ENCODE measurements at places on chromosomes 7 and 10.
A peak's percentile ranks its signal among the peaks of the same experiment; 100 is the strongest.

- no peak for DNase-seq
Observed at GRCh38 chr7:30989824-30990672, 26.3 kb downstream of the GHRHR start.

- no peak for DNase-seq
Observed at GRCh38 chr10:18566177-18566576, 85.2 kb downstream of the NSUN6 start.

- DNase-seq, result no peak
Observed at GRCh38 chr10:19825700-19826099, 9.5 kb downstream of the PLXDC2 start.

GRCh38 chr7:2637505-2638223 lies 5.9 kb downstream of the TTYH3 start:
- no peak for DNase-seq

DNA sequence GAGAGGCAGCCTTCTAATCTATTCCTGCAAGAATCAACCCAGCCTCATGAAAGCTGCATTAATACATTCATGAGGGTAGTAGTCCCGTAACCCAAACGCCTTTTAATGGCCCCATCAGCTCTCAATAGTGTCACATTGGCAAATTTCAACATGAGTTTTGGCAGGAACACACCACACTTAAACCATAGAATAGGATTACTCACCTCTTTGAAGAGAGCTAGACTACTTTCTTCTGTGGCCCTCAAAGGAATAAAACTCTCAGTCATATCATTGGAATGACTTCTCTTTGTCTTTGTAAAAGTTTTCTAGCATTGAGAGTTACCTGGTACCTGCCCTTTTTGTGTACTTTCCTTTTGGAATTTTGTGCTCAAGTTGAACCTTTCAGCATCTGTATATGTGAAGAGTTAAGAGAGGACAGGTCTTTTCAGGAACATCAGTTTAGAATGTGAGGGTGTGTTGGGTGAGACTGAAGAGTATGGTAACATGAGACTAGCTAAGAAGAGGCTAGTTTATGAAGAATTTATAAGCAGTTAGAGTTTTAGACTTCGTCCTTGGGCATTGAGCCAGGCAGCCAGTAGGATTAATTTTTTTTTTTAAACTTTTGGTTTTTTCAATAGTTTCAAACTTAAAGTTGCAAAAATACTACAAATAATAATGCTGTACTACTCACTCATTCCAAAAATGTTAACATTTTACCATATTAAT lies 92.6 kb downstream of the MLLT10 start:
- DNase-seq, result peak; percentile 67

DNA sequence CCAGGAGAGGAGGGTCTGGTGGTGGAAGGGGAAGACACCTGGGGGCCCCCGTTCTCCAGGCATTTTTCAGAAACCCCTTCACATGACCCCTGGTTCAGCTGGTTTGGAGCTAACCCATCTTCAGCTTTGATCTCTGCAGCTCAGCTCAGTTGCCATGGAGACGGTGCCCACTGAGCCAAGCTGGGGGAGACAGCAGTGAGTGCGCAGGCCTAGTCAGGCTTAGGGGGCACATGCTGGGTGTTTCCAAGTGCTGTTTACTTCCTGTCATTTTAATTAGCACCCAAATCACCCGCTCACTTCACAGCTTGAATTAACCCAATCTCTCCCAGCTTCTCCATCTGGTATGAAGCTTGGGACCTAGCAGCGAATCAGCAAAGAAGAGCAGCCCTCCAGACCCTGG lies 9.0 kb downstream of the SPOCK2 start:
- DNase-seq, result no peak

DNA sequence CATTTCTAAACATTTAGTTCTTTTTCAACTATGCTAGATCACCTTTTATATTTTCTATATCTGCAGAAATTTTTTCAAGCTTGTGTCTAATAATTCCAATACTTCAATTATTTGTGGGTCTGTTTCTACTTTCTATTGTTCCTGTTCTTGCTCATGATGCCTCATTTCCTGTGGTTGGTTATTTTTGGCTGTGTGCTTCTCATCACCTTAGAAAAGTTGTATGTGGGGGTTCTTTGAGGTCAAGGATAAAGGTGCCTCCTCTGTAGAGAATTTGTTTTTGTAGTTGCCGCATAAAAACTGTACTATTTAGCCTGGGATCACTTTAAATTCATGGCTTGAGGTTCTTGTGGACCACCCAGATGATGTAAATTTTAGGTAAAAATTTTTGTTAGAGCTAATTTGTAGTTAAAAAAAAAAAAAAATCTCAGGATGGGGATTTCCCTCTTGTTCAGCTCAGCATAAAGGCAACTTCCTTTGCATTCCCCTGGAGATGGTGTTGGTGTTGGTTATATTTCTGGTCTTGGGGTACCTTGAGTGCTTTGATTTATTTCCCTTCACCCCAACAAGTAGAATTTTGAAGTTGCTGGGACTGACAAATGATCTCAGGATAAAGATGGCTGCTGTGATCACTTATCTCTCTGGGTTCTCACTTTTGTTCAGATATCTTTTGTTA lies 27.0 kb upstream of the JAZF1 start:
- peak; percentile 74 for DNase-seq

GRCh38 chr10:44242826-44243225 lies 142.1 kb downstream of the CXCL12 start:
- DNase-seq, result no peak

- no peak for DNase-seq
Observed at GRCh38 chr10:79319115-79319771, 28.0 kb upstream of the PPIF start.

GRCh38 chr7:114889646-114890285 lies 32.1 kb upstream of the MDFIC start:
- peak; percentile 91 for DNase-seq

DNA sequence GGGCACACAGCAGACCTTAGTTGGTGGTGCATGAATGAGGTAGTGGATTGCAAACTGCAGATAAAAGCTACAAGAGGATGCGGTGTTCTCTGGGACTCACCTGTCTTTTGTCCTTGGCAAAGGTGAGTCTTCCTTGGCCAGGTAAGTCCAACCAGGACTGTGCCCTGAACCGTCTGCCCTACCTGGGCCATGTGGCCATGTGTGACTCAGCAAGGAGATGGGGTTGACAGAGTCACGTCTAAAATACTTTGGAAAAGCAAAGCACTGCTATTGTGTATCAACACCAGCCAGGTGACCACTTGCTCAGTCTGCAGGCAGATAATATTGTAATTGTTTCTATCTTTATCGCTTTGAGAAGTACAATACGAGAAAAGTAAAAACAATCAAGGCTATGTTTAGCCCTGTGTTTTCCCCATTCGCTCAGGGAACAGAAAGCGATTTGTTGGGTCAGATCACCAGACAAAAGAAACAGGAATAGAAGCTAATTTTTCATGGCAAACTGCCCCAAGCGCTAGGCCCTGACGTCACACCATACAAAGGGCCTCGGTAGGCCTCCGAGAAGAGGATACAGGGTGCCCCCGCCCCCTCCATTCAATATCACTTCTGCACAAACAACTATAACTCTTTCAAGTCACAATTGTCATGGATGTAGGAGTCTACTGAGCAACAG lies 57.3 kb downstream of the FAM53B start:
- no peak for DNase-seq

DNA sequence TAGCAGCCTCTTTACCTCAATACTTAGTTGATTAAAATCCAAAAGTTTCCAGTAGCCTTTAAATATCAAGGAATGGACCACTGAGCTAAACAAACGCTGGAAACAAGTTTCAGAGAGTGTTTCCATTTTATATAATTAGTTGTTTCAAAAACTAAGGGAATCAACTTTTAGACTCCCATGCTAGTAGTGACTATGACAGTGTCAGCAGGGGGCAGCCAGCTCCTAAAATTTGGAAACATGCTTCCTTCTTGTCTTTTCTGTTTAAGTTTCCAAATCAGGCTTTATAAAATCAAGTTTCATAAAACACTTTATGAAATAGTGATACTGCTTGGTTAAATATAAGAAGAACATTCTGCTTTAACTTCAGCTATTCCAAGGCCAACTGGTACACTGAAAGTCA lies 138.2 kb upstream of the TMEM229A start:
- peak; percentile 6 for DNase-seq

- DNase-seq, result no peak
Observed at GRCh38 chr10:27440478-27440877, 63.6 kb upstream of the RAB18 start.

DNA sequence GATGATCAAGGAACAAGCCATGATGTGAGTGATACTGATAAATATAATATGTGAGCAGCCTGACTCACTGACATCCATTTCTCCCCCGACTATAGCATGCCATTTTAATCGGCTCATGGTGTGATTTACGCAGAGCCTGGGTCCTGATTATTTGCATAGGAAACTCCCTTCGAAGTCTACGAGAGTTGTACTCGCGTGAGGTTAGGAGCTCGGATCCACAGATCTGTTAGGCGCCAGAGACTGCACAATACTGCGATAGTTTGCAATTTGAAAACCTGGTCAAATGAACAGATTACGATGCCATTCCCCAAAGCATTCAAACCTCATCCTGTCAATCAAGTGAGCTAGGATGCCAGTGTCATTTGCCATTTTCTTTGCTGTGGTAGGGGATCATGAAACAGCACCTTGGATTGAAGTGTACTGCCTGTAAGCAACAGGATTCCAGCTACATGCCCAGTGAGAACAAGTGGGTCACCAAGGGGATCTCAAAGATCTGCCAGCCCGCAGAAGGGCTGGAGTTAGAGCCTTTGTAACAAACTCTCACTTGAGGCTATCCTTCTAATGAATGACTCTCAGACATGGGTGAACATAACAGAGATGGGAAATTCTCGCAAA lies 158.3 kb downstream of the FRMD4A start:
- no peak for DNase-seq

DNA sequence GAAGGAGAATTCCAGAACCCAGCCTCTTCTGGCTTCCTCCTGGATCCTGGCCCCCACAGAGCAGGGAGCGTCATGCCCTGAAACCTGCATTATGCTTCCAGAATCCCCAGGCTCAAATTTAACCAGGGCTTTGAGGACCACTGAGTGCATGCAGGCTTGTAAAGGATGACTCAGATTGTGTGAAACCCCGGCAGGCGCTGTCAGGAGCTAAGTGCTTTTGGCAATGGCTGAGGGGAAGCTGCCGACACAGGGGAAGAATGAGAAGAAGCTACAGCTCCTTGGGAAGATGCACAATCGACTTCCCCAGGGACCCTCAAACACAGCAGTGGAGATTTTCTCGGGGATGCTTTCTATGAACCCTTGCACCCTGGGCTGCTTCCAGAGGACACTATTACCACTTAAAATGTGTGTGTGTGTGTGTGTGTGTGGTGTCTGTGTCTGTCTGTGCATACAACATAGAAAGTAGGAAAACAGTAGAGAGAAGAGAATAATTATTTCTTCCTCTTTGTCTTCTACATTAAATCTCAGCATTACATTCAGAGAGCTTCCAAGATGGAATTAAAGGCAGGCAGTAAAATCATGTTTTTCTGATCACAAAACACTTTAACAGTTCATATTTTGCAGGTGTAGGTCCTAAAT lies 183.5 kb upstream of the INHBA start:
- DNase-seq, result peak; percentile 43

- DNase-seq, result no peak
Observed at GRCh38 chr7:150385302-150385723, 6.2 kb downstream of the ZNF775 start.

- DNase-seq, result peak; percentile 23
Observed at GRCh38 chr7:32941681-32942414, 15.4 kb upstream of the FKBP9 start.

DNA sequence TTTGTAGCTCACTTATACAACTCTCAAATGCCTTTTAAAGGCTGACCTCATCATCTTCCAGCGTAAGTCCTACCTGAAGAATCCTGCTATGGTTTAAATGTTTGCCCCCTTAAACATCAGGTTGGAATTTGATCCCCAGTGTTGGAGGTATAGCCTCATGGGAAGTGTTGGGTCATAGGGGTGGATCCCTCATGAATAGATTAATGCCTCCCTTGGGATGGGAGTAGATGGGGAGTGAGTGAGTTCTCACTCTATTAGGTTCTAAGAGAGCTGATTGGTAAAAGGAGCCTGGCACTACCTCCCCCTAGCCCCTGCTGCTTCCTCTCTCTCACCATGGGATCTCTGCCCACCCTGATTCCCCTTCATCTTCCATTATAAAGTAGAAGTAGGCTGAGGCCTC lies 285.6 kb downstream of the FZD1 start:
- DNase-seq, result no peak

GRCh38 chr7:126856691-126857291 lies 395.9 kb downstream of the GRM8 start:
- peak; percentile 16 for DNase-seq

- DNase-seq, result no peak
Observed at GRCh38 chr10:115942101-115942500, 330.9 kb downstream of the GFRA1 start.

GRCh38 chr10:21520949-21521348 lies 4.5 kb downstream of the SKIDA1 start:
- no peak for DNase-seq

GRCh38 chr7:46239846-46240245 lies 318.8 kb upstream of the IGFBP3 start:
- no peak for DNase-seq

- peak; percentile 78 for DNase-seq
Observed at GRCh38 chr7:54773472-54774399, 14.7 kb upstream of the SEC61G start.

DNA sequence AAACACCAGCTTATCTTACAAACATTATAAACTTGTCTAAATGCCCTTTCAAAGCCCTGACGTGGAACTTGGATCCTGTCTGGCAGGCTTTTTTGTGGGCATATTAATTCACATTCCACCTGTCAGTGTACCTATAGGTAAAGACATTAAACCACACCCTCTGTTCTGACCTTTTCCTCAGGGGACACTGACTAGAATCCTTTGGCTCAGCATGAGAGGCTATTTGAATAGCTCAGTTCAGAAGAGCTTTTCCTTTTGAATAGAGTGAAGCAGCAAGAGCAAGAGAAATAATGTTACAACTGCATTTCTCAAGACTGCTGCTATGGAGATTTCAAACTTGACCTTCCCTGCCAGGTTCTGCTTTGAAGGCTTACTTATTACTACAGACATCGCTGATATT lies 76.9 kb downstream of the CYP51A1 start:
- peak; percentile 40 for DNase-seq

DNA sequence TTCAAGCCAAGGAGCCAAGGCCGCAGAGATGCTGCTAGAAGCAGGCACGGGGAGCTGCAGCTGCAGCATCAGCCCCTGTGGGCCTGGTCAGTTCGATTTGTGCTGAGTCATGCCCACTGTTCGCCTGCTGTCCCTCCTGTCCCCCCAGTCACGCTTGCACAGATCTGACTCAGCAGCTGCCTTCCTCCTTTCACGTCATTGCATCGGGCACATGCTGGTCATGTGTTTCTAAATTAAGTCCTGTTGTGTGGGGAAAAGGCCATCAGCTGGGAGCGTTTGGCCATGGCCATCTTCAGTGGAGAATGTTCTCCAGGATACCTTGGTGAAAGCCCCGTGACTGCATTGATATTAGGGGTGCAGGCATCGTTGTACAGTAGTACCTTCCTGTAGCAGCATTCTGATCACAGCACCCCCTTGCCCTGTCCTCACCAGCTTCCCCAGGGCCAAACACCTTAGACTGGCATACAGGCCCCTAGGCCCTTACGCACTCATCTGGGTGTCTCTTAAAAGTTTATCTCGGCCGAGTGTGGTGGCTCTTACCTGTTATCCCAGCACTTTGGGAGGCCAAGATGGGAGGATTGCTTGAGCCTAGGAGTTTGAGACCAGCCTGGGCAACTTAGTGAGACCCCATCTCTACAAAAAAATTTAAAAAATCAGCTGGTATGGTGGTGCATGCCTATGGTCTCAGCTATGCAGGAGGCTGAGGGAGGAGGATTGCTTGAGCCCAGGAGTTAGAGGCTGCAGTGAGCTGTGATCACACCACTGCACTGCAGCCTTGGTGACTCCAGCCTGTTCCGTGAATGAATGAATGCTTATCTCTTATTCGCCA lies 23.2 kb downstream of the POR start:
- no peak for DNase-seq

- DNase-seq, result no peak
Observed at GRCh38 chr7:73521636-73522104, 423 bp downstream of the BAZ1B start.
